HCT116 (cell line): ENCODE measurements at places on chromosomes 12 and 14. TPM values are rescaled to one million over a fixed set of nuclear protein-coding genes. Genes with fewer than 3 reads are reported as not detected.

DNA sequence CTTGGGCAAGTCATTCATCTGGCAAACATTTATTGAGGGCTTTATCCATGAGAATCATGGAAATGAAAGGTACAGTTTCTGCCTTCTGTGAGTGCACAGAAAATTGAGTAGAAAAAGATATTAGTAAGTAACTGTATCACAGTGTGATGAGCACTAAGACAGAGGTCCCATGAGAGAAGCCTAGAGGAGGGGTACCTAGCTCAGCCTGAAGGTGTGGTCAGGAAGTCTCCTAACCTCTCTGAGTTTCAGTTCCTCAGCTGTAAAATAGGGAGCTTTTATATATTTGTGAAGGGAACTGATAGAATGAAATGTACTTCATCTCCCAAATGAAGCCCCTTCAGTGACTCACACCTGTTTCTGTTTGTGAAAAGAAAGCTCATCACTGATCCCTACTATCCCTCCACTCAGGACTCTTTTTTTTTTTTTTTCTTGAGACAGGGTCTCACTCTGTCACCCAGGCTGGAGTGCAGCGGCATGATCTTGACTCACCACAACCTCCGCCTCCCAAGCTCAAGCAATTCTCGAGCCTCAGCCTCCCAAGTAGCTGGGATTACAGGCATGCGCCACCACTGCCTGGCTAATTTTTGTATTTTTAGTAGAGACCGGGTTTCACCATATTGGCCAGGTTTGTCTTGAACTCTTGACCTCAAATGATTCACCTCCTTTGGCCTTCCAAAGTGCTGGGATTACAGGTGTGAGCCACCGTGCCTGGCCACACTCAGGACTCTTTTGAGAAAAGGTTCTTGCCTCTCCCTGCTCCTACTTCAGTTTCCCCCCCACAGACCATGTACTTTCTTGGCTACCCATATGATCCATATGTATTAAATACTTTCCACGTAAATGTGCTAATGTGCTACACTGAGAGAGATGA, 93.7 kb upstream of the FUT8 start:
- DNase-seq, result no peak

The MYH6 gene
- total RNA-seq, result not detected

GRCh38 chr14:54502602-54503001, 7.1 kb upstream of the CGRRF1 start:
- DNase-seq, result no peak

DNA sequence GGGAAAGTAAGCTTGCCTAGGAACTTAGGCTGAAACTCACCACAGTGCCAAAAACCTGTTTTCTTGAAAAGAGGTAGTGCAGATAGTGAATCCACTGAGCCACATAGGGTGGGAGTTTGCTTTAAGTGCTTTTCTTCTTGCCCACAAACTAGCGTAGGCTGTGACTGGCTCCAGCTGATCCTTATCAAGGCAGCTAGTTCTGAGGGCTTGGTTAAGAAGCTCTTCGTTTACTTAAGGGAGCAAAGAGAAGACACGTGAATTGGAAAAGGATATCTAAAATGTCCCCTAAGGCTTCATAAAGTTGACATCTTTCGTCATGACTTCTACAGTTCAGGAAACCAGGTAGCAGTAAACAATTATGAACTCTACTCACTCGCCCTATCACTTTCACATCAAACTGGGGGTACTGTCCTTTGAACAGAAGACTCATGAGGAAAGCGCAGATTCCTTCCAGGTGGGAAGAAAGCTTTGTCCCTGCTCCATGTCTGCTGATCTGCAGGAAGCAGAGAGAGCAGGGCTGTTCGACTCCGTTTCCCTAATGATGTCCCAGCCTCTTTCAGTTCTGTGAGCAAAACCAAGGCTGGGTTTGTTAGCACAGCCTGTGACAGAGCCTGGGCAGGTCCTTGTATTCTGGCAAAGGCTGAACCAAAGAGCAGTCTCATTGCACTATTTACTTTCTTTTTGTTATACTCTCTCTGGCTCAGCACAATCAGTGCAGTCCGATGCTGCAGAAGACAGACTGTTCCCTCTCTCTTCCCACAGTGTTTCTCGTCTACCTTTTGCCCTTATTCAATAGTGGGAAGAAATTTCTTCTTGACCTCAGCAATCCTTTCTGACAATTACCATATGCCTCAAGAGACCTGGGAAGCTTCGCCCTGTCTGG, 93.5 kb upstream of the ETV6 start:
- no peak for DNase-seq

The B4GALNT1 gene
- total RNA-seq, result 31.3 TPM

DNA sequence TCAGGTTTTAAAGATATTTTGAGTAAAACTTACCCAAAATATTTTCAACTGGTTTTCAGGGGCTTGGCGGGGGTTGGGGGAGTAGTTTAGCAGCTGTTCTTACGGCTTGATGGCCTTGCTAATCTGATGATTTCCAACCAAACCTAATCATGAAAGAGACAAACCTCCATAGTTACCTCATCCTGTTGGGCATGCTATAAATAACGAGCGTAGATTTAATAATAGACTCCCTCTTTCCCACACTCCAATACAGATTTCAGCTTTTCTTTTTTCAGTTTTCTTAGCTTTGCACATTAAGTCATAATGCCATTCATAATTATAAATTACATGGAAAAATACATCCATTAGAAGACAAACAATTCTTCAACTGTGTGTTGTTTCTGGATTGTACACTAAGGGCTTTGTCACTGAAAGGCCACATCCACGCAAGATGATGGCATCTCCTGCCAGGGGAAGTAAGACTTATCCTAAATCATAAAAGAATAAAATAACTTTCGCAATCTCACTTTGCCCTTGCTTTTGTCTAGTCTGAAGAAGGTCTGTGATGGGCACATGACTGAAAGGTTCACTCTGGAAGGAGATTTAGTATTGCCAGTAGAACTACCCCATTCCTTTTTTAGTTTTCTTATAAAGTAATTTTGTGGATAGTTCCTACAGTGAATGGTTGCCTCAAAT, 23.2 kb downstream of the ITPR2 start:
- DNase-seq, result no peak

- DNase-seq, result no peak
Measured at GRCh38 chr12:119819322-119819721, 57.8 kb downstream of the CIT start.

The SPIC gene
- not detected for total RNA-seq

- DNase-seq, result no peak
Measured at GRCh38 chr12:109779382-109779781, 53.8 kb downstream of the TRPV4 start.

DNA sequence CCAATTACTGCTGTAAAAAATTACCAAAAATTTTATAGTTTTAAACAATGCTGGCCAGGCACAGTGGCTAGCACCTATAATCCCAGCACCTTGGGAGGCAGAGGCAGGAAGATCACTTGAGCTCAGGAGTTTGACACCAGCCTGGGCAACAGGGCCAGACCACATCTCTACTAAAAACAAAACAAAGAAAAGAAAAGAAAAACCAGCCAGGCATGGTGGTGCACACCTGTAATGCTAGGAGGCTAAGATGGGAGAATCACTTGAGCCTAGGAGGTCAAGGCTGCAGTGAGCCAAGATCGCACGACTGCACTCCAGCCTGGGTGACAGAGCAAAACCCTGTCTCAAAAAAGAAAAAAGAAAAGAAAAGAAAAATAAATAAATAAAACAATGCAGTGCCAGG, 54.0 kb upstream of the ARID2 start:
- DNase-seq, result no peak

- DNase-seq, result no peak
Measured at GRCh38 chr14:54471641-54472040, 17.1 kb downstream of the GMFB start.

GRCh38 chr14:104573930-104574329, 5.6 kb upstream of the C14orf180 start:
- DNase-seq, result no peak

The PAH gene
- total RNA-seq, result 2.8 TPM

DNA sequence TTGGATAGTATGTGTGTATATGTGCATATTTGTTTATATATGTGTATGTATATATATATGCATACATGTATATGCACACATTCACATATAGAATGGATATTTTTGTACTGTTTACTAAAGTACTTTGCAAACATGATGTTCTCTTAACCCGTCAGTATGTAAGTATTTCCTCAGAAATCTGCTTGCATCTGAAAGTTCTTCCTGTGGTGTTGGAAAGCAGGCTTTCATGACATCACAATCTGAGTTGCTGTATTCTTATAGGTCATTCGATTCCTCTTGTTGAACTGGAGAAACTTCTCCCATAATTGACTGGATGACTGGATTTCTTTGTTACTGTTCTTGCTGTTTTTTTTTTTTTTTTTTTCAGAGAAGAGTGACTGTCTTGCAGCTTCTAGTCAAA, 29.1 kb downstream of the GABARAPL1 start:
- no peak for DNase-seq

- no peak for DNase-seq
Measured at GRCh38 chr12:131195796-131196195, 242.1 kb downstream of the ADGRD1 start.

DNA sequence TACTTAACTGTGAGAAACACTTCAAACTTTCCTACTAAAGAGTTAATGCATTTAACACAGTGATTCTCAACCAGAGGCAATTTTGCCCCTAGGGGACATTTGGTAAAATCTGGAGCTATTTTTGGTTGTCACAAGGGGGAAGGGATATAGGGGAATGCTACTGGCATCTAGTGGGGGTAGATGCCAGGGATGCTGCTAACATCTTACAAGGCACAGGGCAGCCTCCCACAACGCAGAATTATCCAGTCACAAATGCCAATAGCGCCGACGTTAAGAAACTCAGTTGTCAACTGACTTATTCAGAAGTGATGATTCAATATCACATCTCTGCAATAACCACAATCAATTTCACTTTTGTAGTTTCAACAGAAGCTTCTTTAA, 2.0 kb downstream of the EEA1 start:
- no peak for DNase-seq

The FBLN5 gene
- total RNA-seq, result 3.3 TPM

GRCh38 chr12:108604208-108604941, 6.5 kb upstream of the TMEM119 start:
- no peak for DNase-seq

The DAO gene
- not detected for total RNA-seq

GRCh38 chr12:49052451-49053208, 8.0 kb downstream of the KMT2D start:
- DNase-seq, result no peak

DNA sequence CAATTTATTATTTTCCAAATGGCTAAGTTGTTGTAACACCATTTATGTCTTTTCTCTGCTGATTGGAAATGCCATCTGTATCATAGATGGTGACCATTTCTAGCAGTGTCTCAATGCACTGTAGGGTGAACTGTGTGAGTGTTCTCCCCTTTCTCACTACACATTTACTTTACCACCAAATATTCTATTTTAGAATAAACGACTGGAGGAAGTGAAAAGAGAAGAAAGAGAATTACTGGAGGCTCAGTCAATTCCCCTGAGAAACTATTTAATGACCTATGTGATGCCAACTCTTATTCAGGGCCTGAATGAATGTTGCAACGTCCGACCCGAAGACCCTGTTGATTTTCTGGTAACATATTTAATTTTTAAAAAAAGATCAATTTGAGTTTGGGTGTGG, 15.5 kb upstream of the PAPOLA start:
- DNase-seq, result no peak

DNA sequence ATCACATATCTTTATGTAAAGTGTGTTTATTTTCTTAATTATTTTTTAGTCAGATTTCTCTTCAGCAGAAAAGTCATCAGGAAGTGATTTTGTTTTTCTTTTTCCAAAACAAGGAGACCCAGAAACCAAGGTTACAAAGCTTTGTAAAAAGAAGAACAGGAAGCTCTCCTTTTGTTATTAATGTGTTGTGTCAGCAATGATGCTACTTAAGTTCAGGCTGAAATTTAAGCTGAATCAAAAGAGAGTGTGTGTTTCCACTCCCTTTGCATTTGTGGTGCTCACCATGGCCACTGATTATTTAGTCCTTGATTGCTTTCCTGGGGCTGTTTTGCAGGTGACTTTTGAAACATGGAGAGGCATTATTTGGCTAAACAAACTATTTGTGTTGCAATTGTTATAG, 155.3 kb upstream of the ATP2B1 start:
- DNase-seq, result no peak

The B3GNT4 gene
- 7.1 TPM for total RNA-seq

- no peak for DNase-seq
Measured at GRCh38 chr14:89986462-89987160, 30.9 kb downstream of the TDP1 start.

- DNase-seq, result no peak
Measured at GRCh38 chr14:21300892-21301291, 21.0 kb downstream of the RPGRIP1 start.

GRCh38 chr14:67663633-67664032, 10.8 kb downstream of the VTI1B start:
- no peak for DNase-seq

GRCh38 chr12:131851741-131852550, 23.8 kb downstream of the MMP17 start:
- no peak for DNase-seq

DNA sequence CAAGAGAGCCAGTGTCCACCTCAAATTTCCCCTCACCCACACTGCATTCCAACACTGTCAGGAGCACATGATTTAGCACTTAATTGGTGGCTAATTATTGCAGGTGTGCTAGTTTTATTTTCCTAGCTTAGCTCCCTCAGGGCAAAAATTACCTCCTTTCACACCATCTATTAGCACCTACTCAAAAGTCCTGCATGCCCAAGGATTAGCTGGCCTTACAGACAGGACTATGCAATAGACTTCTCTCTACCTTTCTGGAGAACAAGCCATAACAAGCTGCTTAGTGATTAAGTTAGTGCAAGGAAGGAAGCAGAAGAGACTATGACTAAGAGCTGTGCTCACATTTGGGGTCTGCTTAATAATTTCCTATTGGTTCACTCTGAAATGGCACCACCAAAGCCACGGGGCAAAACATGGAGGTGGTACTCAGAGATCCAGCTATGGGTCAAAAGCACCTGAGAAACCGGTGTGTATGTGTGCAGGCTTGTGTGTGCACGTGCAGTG, 69.5 kb downstream of the STON2 start:
- no peak for DNase-seq

The BIN2 gene
- 0.22 TPM for total RNA-seq

The TMEM30B gene
- 0.12 TPM for total RNA-seq

DNA sequence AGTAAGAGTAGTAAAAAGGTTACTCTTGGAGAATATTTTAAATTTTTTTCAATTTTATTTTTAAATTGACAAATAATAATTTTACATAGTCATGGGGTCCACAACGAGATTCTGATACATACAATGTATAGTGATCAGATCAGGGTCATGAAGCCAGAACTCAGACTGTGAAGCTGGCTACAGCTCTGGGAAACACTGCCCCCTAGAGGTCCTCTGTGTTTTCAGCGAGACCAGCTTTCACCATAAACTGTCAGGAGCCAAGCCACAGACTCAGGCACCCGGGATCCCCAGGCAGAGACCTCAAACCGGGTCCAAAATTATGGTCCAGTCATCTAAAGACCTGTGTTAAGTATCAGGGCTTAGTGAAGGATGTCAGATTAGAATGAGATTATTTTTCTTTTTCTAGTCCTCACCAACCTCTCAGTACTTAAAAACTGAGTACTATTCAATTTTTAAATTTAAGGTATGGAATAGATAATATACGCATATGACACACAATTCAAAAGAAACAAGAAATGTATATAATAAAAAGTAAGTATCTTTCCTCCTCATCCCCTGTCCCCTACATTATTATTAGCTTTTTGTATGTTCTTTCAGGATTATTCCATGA, 397.1 kb downstream of the MDGA2 start:
- peak; percentile 3 for DNase-seq

GRCh38 chr14:33414041-33414440, 475.4 kb downstream of the NPAS3 start:
- no peak for DNase-seq
